ENCODE measurements at places on chromosomes 1 and 21.

- DNase-seq = no peak
These were observed 127.5 kb downstream of the UCK2 start for GRCh38 chr1:165954940-165955339.

GRCh38 chr21:41187537-41188025 is 19.6 kb downstream of the BACE2 start:
- DNase-seq = no peak

- DNase-seq = no peak
These were observed 7.4 kb downstream of the ZNF644 start for GRCh38 chr1:91014475-91014874.

DNA sequence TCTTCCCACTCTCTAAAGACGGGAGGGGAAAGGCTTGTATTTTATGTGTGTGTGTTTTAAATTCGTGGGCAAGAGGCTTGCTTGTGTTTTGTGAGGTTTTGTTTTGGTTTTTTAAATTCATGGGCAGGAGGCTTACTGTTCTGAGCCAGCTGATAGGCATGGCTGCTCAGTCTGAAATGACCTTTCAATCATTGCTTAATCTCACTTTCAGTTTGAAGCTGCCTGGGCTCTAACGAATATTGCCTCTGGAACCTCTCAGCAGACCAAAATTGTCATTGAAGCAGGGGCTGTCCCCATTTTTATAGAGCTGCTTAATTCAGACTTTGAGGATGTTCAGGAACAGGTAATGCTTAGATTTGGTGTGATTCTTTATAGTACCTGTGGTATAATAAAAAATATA is 20.3 kb upstream of the TXLNA start:
- no peak for DNase-seq

DNA sequence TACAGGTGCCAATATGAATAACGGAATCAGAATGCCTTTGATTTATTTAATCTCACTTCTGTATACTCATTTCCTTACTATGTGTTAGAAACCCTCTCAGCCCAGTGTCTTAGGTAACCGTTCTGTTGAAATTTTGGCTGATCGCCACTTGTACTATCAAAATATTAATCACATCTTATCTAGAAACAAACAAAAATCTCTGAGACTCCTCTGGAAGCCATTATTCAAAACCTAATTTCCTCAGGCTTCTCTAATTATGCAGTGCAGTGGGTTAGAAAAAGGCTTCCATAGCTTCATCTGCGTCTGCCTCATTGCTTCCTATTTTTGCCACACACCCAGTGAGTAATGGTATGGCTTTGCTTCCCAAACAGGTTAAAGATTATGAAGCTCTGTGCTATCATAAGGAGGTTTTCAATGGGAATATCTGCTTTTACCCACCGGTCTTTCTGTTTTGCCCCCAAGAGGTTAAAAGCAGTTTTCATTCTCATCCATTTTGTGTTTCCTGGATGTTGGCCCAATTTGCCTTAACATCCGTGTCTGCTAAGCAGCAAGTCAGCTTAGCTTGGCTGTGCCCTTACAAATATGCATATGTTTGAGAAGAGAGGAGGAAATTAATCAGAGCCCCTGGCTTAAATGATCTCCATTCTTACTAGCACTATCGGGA is 129.6 kb downstream of the RYR2 start:
- DNase-seq = no peak

DNA sequence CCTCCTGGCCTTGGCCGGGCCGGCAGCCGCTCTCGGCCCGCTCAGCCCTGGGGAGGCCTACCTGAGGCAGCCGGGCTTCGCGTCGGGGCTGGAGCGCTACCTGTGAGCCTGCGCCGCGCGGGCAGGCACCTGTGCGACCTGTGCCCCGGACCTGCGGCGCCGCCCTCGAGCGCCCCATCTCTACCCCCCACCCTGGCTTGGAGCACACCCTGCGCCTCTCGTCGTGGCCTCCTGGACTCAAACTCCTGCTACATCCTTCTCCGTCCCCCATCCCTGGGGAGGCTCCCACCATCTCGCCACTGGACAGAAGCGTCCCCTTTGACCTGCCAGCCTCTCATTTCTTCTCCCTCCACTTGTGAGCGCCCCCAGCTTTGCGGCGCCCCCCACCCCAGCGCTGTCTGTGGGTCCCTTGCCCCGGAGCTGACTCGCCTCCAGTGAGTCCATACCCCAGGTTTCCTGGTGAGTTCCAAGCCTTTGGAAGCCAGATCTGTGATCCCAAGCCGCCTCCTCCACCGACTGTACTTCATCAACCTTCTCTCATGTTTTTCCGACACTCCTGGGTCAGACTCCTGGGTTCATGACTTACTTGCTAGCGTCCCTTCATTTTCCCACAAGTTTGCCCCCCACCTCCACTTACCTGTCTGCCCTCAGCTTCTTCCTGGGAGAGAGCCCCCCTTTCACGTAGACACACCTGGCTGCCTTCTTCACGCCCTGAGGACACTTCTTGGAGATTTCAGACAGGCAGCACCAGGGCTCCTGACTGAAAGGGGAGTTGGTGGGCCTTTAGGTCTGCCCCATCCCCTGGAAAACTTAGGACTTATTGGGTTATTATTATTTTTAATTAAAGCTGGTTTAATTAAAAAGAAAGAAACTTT is 1.3 kb downstream of the FOXE3 start:
- DNase-seq = no peak

GRCh38 chr1:246281639-246282038 is 225.4 kb downstream of the SMYD3 start:
- DNase-seq = no peak

DNA sequence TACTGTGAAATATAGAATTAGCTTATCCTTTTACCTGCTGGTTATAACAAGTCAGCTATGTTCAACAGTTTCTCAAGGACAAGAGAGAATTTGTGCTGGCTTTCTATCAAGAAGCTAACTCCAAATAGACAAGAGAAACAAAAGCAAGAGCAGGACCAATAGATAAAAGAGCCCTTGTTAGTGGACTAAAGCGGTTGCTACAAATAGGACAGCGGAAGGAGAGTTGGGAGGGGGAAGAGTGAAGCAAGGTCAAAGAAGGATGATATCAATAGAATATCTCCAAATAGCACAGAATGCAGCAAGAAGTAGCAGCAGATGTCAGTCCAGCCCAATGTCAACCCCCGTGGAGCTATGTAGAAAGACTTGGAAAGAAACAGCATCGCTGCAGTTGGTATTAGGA is 53.0 kb upstream of the AKT3 start:
- no peak for DNase-seq

Measured in activated naive CD4-positive, alpha-beta T cell (primary cell).